ENCODE measurements at places on chromosomes 5 and 9.
A peak's percentile ranks its signal among the peaks of the same experiment; 100 is the strongest.

GRCh38 chr5:6659941-6660684, 26.9 kb downstream of the SRD5A1 start:
- no peak for DNase-seq

DNA sequence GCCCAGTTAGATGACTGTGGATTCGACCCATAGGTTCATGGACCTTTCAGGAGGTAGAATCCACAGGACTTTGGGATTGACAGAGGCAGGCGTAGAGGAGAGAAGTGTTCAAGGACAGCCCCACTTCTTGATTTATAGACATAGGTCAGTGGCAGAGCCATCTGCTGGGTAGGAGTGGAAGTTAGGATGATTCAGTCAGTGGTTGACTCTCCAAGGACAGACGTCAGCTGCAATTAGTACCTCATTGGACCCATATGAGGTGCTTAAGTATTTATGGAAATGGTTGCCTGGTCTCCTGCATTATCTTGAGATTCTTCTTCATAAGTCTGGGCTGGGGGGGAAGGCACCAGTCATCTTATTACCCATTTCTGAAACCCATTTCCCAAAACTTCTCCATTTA, 70.9 kb downstream of the SH3RF2 start:
- no peak for DNase-seq

DNA sequence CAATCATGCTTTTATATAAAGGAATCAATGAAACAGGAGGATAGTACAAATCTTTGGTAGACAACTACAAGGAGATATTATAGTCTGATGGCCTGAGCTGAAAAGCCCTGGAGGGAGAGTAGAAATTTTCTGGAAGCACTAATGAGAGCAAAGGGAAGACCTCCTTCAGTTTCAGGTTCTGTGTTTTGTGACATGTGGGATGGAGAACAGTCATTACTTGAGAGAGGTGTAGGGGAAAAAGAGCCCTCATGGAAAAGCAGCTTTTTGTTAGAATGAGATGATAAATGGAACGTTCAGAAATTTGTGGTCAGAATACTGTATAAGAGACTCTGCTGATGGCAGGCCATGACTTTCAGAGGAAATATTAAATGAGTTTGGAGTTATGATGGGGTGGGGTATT, 360.6 kb upstream of the MEF2C start:
- DNase-seq: no peak

GRCh38 chr5:139181322-139181730, 16.8 kb downstream of the SIL1 start:
- no peak for DNase-seq

DNA sequence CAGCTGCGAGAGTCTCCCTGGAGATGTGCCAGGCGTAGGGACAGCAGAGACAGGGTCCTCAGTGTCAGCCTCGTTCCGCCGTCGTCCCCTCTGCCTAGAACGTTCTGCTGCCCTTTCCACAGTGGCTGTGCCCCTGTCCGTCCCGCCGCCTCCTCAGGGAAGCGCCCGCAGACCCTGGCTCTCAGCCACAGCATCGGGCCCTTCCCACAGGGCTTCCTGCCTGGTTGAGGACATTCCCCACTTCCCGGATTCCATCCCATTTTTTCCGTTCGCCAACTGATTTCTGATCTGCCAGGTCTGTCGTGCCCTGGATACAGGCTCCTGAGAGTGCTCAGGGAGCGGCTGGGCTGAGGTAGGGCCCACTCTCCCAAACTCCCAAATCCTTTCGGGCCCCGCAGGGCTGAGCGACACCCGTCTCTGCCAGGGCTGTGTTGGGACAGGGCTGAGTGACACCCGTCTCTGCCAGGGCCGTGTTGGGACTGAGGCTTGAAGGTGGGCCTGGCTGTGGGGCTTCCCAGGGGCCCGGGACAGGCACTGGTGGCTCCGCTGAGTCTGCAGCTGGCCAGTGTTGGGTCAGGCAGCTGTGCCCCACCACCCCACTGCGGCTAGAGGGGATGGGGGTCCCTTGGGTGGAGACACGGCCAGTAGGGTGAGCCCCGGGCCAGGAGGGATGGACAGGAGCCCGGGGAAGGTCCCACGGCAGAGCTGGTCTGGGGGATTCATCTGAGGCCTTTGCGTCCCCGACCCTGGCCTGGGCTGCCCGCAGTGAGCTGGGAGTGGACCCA, 15.9 kb downstream of the DNLZ start:
- peak; percentile 15 for DNase-seq

GRCh38 chr9:112176524-112176923, 1.4 kb upstream of the SUSD1 start:
- DNase-seq: no peak

DNA sequence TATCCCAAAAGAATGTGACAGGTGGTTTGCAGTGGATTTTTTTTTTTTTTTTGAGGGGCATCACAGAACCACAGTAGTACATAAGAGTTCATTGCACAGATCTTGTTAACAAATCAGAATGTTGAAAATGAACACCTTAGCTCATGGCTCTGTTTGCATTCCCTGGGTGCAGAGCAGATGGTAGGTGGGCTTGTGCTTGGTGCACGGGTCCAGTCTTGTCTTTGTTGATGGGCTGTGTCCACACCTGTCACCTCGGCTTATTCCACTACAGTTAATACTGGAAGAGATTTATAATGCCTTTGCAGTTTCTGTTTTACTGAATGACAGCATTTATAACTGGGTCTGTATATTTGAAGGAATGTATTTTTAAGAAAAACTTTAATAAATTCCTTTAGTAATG, 146.6 kb downstream of the KDM4C start:
- DNase-seq: no peak

GRCh38 chr5:168042284-168043068, 249.0 kb upstream of the WWC1 start:
- no peak for DNase-seq

GRCh38 chr5:177600508-177601018, 631 bp downstream of the B4GALT7 start:
- DNase-seq: peak; percentile 6

- no peak for DNase-seq
These were observed 91.4 kb downstream of the LIFR start for GRCh38 chr5:38465061-38465460.

DNA sequence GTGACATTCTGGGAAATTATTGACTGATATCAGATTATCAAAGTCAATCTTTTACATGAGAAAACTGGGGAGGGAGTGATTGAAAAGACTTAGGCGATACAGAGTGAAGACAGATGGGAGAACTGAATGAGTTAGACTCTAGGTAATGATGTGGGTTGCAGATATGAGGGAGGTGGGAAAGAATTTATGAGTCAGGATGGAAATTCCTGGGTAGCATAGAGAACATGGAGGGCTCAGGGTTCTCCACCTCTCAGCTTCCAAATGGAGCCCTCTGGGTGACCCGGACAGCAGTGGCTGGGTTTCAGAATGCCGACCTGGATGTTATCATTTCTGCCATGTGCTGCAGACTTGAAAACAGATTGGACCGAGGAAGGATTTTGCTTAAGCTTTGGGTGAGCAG, 75.4 kb upstream of the SHB start:
- DNase-seq: no peak

GRCh38 chr9:6186691-6187090, 28.9 kb upstream of the IL33 start:
- DNase-seq: no peak

- DNase-seq: no peak
These were observed at the start of gene PCDHB6 for GRCh38 chr5:141149812-141150211. PCDHB6 (plus strand) TSS chr5:141150057; CDS start chr5:141150258, 201 bp downstream.

GRCh38 chr5:145531038-145531734, 304.0 kb downstream of the PRELID2 start:
- no peak for DNase-seq

GRCh38 chr9:68533678-68534077, 7.0 kb downstream of the TMEM252 start:
- no peak for DNase-seq

GRCh38 chr5:80686757-80687156, 32.0 kb upstream of the DHFR start:
- DNase-seq: no peak

GRCh38 chr5:134603059-134603458, 29.6 kb downstream of the SAR1B start:
- no peak for DNase-seq

- DNase-seq: no peak
These were observed 27.3 kb upstream of the CREBRF start for GRCh38 chr5:173028811-173029327.

DNA sequence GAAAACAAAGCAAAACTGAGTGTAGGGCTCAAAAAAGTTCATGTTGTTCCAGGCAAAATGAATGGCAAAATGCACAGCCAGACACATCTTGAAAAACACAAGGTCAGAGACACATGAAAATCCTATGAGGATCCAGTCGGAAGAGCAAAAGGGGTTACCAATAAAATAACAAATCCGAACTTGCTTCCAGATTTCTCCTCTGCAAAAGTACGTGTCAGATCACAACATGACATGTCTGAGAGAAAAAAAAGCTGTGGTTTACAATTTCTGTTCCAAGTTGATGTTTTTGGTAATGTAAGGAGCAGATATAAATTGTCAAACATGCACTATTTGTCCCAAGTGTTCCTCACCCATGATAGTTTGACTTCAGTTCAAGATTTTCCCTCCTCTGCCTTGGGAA, 15.9 kb upstream of the ADAMTS16 start:
- DNase-seq: no peak

- no peak for DNase-seq
These were observed 166.1 kb downstream of the BNC2 start for GRCh38 chr9:16704116-16705110.

- DNase-seq: no peak
These were observed 2035.5 kb upstream of the CDH6 start for GRCh38 chr5:29157975-29158374.

DNA sequence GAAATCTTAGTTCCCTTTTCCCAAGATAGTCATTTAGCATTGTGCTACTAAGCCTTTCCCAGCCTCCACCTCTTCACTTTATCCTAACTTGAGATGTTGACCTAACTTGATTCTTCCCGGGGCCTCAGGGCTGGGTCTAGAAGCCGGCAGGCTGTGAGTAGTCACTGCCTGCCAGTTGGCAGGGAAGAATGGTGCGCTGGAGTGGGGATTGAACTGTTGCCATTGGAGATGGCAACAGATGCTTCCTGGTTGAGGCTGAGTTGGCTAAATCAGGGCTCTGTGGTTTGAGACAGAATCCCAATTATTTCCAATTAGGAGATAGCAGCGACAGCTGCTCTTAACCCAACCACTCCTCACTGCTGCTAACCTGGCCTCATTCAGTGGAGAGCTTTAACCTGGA, 343.1 kb downstream of the BRINP1 start:
- peak; percentile 68 for DNase-seq

DNA sequence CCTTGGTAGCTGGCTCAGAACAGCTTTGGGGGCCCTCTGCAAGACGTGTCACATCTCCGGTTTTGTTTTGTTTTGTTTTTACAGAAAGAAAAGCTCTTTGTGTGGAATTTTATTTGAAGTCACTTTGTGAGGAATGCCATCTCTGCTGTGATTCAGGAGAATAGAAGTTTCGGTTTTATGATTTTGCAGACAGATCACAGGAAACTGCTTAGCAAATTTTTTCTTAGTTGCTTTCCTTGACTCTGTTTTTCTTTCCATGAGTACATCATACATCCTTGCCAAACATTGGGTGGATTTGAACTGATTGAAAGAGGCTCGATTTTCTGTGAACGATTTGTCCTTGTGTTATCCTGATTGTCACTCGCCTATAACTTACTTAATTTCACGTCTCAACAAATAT, 5.1 kb downstream of the SEMA5A start:
- no peak for DNase-seq

- no peak for DNase-seq
These were observed 56.4 kb upstream of the MYO10 start for GRCh38 chr5:16992444-16992843.

DNA sequence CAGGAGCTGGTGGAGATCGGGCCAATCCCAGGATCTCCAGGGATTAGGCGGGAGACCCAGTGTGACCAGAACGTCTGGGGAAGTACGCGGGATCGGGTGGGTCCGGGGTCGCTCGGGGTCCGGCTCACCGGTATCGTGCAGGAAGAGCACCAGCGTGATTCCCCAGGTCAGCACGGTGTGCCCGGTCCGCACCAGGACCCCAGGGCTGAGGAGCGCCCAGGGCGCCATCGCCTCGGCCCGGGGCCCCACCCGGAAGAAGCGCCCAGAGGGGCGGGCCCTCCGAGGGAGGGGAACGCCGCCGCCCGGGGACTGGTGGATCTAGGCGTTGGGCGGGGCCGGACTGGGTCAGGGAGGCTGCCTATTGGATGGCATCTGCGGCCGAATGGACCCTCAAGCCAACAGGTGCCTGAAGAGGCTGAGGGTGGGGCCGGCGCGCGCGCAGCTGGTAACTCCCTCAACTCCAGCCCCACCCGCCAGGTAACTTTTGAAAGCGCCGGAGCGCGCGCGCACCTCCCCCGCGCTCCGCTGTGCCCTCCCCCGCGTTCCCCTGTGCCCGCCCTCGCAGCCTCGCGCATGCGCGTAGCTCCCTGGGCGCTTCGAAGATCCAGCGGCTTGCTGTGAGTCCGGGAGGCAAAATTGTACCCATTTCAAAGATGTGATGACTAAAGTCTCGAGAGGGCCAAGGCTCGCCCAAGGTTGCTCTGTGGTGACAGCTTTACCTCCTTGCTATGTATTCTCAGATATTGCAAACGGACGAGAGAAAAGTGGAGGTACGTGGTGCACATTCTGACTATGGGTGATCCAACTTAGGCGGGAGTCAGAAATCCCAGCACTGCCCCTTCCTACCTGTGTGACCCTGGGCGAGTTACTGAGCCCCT, at the start of gene ZDHHC12:
Gene ZDHHC12, minus strand, starts transcription at position 262 of the 878 bp plus-strand sequence. Its CDS starts 34 bp downstream, at position 228.
- DNase-seq: peak; percentile 98

DNA sequence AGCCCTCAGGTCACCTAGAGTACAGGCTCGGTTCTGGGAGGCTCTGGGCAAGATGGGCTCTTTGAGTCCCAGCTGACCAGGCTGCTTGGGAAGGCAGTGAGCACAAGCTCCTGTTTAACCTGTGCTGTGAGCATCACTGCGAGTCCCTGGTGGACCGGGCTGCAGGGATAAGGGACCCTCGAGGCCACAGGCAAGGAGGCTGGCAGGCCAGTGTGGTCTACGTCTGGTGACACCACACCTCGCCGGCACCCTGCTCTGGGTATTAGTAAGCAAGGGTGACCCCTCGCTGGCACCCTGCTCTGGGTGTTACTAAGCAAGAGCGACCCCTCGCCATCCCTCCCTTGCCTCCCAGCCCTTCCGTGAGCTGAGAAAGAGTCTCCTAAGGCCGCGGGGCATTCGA, 125.9 kb upstream of the FOXD4L5 start:
- DNase-seq: no peak

GRCh38 chr9:113934167-113934828, 58.2 kb downstream of the ZNF618 start:
- DNase-seq: no peak

DNA sequence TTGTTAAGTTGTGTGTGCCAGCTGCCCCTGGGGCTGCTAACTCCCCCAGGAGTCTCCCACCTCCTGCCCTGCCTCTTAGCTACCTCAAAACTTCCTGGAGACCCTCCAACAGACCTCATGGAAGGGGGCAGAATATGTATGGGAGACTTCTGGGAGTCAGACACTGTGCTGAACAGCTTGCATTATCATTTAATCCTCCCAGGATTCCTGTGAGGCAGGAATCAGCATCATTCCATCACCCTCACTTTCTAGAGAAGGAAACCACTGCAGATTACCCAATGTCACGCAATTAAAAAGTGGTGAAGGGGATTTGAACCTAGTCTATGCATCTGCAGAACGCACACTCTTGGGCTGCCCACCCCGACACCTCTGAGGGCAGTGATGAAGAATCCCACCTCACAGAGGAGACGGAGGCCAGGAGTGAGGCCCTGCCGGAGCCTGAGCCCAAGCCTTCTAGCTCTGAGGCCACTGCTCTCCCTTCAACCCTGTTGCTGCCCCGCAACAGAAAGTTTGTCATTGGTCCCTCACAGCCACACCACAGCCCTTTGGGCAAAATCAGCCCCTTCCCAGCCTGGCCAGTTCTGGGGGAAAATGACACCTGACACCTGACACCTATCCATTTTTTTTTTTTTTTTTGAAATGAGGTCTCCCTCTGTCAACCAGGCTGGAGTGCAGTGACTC, 30.3 kb upstream of the IL17B start:
- DNase-seq: no peak

- no peak for DNase-seq
These were observed 151.8 kb upstream of the COL5A1 start for GRCh38 chr9:134489621-134490408.
